Fibroblast of skin of back (primary cell): ENCODE measurements at places on chromosomes 4 and X.

GRCh38 chrX:95675794-95676193, 1008.8 kb upstream of the DIAPH2 start:
- no peak for DNase-seq

GRCh38 chr4:25065431-25065858, 34.7 kb upstream of the LGI2 start:
- DNase-seq = no peak

DNA sequence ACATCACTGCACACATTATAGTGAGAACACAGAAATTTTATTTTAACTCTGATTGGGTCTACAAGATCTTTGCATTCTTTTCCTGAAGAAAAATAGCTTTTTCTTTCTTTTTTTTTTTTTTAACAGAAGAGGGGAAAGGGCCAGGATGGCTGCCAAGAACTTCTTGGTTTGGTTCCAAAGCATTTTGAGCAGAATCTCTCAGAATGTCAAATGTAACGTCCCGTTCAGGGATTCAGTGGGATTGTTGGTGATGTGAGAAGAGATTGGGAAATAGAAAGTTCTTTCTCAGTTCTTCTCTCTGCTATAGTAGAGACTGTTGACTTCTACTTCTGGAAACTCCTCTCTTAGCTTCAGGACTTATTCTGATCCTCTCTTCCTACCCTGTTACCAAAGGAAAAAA, 70.9 kb upstream of the CBR4 start:
- DNase-seq = peak; percentile 68

GRCh38 chr4:3218824-3219760, 29.9 kb upstream of the MSANTD1 start:
- DNase-seq = no peak

DNA sequence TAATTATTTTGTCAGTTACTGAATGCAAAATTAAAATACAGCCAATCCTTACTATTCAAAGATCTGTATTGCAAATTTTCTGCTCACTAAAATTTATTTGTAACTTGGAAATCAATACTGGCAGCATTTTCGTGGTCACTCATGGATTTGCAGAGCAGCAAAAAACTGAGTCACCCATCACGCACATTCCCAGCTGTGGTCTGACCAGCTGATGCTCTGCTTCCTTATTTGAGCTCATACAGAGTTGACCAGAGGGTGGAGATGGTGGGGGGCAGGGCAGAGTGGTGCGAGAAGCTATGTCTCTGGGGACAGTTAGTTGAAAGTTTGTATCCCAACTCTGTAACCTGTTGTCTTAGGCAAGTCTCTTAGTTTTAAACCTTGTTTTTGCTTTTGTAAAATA, 214.8 kb downstream of the SPCS3 start:
- peak; percentile 86 for DNase-seq

DNA sequence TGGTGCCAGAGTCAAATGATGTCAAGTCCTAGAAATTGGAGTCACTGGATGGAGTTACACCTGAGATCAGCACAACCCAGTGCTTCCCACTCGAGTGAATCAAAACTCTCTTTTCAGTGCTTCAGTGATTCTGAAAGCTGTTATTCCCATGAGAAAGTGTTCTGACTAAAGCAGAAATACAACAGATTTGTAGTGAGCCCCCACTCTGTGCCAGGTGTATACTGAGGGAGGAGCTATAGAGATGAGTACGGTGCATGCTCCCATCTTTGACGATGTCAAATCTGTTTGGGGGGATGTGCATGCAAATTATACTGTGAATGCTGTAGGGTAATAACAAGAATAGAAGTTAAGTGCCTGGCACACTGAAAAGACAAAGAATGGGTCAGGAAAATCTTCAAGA, 330.2 kb downstream of the HS3ST1 start:
- no peak for DNase-seq

DNA sequence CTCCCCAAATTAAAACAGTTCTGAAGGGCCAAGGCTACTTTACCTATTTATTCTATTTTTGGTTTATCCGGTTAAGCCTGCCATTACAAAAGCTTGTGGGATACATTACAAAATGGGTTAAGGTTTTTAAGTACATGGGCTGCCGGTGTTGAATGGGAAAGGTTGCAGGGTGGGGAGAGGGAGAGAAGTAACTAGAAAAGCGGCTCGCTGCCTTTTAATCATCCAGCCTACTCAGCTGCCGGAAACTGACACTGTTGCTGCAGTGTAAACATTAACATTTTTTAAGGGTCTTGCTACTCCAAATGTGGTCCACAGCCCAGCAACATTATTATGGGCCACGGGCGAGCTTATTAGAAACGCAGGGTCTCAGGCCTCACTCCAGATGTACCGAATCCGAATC, 1.5 kb upstream of the IL1RAPL1 start:
- no peak for DNase-seq

DNA sequence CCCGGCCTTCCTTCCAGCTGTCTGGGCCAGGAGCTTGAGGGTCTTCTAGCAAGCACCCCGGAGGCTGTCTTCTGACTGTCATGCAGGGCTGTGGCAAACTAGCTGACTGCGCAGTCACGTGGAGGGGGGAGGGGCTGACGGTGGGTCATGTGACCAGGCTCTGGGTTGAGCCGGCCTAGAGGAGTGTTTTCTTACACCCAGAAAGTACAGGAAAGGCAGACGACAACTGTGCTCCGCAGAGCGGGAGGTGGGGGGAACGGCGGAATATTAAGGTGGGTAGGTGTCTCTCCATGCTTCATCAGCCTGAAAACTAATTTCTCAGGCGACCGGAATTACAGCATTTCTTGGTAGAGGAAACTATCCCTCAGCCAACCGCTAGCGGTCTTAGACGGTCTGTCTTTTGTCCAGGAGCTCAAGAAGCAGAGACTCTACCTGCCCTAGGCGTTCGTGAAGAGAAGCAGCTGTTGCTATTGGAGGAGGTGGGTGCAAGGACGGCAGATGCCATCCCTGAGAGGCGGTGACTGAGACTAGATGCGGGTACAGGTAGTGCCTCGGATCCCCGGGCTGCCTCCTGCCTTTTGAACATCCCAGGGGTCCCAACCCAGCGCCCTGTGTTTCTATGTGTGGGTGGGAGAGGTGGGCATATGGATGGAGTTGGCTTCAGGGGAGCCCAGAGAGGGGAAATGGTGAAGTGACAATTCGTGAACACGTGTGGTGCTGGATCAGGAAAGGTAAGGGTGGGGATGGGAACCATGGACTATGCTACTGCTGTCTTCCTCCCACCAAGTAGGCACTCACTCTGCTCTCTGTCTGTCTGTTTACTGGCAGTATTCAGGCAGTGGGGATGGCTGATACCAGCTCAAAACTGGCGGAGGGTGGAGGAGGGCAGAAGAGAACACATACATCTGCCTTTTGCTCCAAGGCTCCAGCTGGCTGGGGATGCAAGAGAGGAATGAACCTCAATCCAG, 8.8 kb downstream of the GPRASP1 start:
- peak; percentile 62 for DNase-seq

GRCh38 chrX:133923548-133923947, 61.8 kb downstream of the GPC3 start:
- no peak for DNase-seq

DNA sequence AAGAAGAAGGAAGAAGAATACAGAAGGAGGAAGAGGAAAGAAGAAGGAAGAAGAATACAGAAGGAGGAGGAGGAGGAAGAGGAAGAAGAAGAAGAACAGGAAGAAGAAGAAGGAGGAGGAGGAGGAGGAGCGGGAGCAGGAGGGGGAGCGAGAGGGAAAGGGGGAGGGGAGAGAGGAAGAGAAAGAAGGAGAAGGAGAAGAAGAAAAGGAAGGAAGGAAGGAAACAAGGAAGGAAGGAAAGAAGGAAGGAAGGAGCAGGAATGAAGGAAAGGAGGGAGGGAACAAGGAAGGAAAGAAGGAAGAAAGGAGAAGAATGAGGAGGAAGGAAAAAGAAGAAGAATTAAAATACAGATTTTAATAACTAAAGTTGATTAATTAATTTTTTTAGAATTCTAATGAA, 82.5 kb upstream of the PTPN13 start:
- no peak for DNase-seq

DNA sequence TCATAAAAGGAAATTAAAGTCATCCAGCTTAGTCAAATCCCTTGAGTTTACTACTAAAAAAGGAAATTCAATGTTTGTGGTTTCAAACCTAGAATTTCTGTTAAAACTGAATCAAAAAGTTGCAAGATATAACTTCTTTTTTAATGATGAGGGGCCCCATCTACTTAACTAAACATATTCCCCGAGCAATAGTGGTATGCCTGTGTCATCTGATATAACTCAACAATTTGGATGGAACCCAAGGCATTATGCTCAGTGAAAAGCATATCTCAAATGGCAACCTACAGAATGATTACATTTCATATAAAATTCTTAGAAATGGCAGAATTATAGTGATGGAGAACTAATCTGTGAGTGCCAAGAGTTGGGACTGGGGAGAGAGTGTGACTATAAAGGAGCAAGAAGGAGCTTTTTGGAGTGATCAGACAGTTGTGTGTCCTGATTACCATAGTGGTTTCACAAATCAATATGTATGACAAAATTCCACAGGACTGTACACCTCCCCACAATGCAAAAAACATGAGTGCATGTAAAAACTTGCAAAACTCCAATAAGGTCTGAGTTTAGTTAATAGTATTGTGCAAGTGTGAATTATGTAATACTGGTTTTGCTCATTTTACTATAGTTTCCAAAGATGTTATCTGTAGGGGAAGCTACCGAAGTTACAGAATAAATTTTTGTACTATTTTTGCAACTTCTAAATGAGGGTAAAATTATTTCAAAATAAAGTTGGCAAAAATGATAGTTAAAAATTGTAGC, 323.2 kb downstream of the ARHGAP24 start:
- peak; percentile 57 for DNase-seq

DNA sequence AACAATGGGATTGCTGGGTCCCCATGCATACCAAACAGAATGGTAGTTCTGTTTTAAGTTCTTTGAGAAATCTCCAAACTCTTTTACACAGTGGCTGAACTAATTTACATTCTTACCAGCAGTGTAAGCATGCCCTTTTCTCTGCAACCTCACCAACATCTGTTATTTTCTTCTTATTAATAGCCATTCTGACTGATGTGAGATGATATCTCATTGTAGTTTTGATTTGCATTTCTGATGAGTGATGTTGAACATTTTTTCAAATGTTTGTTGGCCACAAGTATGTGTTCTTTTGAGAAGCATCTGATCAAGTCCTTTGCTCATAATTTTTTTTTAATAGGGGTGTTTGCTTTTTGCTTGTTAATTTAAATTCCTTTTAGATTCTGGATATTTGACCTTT, 41.2 kb upstream of the ZMAT1 start:
- peak; percentile 43 for DNase-seq

DNA sequence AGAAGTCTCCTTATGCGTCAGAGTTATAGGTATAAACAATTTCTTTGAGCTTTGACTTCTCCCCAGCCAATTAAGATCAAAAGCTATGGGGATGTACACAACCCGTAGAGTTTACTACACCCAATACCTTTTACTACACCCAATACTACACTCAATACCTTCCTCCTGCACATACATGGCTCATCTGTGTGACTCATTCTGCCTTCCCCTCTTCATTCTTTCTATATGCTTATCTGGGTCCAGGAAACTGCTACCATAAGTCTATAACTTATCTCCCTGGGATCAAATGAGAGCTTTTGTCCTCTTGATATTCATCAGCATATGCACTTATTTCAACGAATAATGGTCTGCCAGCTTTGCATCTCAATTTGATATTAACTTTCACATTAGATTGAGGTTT, 28.2 kb downstream of the ANKRD50 start:
- no peak for DNase-seq

DNA sequence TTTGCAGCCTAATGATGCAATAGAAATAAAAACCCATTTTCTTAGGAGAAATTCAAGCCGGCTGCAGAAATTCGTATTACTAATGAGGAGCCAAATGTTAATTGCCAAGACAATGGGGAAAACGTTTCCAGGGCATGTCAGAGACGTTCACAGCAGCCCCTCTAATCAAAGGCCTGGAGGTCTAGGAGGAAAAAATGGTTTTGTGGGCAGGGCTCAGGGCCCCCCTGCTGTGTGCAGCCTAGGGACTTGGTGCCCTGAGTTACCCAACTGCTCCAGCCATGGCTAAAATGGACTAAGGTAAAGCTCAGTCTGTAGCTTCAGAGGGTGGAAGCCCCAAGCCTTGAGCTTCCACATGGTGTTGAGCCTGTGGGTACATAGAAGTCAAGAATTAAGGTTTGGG, 461.4 kb downstream of the FAT4 start:
- no peak for DNase-seq

DNA sequence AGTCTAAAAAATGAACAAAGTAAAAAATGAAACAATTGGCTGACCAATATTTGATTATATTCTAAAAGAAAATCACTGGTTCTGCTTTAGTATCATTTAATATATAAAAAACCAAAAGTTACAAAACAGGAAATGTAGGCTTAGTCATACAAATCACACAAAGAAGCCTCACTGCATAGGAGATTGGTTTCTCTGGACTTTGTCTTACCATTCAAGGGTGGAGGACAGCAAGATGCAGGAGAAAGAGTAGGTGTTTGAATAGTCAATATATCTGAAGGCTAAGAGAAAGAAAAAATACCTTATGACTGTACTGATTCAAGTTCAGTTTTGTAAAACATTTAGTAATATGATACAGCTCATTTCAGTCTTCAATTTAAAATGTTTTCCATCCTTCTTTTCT, 28.6 kb upstream of the TAF9B start:
- no peak for DNase-seq

GRCh38 chr4:2036866-2037265, 22.3 kb upstream of the NAT8L start:
- DNase-seq = no peak

DNA sequence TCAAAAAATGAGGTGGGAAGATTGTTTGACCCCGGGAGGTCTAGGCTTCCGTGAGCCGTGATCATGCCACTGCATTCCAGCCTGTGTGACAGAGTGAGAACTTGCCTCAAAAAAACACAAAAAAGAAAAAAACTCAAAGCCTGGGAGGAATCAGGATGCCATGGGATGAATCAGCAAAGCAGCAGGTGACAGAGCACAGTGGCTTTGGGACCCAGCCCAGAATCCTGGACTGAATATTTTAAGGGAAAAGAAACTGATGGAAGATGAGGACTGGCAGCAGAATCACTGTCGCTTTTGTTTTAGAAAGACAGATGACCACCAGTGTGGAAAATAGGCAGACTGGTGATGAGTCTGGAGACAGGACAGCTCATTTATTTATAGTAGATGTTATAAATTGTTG, 16.6 kb downstream of the S100G start:
- DNase-seq = peak; percentile 92

- peak; percentile 17 for DNase-seq
Measured at GRCh38 chr4:103996064-103996463, 276.3 kb upstream of the TACR3 start.
